ENCODE measurements at places on chromosomes 11 and 22.

DNA sequence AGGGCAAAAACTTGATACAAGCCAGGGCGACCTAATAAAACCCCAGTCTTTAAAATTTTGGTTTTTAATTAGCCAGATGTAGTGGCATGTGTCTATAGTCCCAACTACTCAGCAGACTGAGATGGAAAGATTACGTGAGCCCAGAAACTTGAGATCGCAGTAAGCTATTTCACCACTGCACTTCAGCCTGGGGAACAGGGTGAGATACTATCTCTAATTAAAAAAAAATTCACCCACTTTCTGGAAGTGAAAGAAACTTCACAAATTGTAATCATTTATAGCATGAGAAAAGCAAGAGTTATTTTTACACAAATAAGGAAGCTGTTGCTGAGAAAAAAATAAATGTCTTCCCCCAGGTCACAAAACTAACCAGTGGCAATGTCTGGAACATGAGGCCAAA is 882 bp upstream of the GLYATL2 start:
- no peak for DNase-seq

DNA sequence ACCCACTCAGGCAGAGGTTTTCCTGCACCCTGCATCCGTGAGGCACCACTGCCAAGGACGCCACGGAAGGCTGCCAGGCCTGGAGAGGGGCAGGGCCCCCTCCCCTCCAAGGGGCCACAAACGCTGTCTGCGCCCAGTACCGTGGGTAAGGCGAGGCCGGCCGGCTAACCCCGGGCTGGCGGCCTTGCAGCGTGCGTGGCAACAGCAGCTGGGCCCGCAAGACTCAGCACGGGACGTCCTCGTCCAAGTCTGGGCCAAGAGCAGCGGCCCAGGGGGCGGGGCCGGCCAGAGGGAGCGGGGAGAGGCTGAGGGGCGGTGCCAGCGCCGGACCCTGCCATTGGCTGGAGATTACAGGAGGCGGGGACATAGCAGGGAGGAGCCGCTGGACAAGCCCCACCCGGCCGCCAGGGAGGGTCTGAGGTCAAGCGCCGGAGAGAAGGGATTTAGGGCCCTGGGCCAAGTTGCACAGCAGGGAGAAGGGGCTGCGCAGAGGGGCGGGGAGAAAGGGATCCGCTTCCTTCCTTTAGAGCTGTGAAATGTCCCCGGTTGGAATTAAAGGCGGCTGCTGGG is 16.0 kb downstream of the SLC43A1 start:
- DNase-seq: no peak

- DNase-seq: no peak
Measured at GRCh38 chr11:70912226-70912840, 340.0 kb downstream of the SHANK2 start.

DNA sequence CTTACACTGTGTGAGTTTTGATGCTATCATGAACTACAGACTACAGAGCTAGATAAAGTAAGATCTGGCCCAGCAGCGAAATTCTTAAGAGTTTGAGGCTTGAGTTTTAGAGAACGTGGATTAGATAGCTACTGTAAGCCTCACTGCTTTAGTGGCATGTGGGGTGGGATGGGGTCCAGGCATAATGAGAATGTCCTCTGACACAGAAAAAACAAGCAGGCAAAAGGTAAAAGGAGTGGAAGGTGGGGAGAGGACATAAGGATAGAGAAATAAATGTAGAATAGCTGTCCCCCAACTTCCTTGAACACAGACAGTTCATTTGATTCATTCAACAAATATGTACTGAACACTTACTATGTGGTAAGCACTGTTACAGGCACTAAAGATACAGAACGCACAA is 324.5 kb upstream of the PITPNB start:
- DNase-seq: no peak

- DNase-seq: no peak
Measured at GRCh38 chr11:75233754-75234172, 6.8 kb upstream of the TPBGL start.

- no peak for DNase-seq
Measured at GRCh38 chr11:3904228-3904627, 48.8 kb downstream of the STIM1 start.

GRCh38 chr11:6251120-6251733 is 8.4 kb upstream of the CCKBR start:
- peak; percentile 13 for DNase-seq

DNA sequence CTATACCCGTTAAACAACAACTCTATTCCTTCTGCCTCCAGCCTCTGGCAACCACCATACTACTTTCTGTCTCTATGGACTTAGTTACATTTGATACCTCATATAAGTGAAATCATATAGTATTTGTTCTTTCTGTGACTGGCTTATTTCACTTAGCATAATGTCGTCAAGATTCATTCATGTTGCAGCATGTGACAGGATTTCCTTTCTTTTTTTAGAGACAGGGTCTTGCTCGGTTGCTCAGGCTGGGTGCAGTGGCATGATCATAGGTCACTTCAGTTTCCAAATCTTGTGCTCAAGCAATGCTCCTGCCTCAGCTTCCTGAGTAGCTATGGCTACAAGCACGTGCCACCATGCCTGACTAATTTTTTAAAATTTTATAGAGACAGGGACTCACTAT is 29.4 kb upstream of the SORL1 start:
- no peak for DNase-seq

- peak; percentile 15 for DNase-seq
Measured at GRCh38 chr11:9461760-9462134, 935 bp downstream of the ZNF143 start.

- DNase-seq: no peak
Measured at GRCh38 chr11:125069796-125070195, 6.7 kb downstream of the SLC37A2 start.

- DNase-seq: no peak
Measured at GRCh38 chr11:105670811-105671210, 60.9 kb downstream of the GRIA4 start.

DNA sequence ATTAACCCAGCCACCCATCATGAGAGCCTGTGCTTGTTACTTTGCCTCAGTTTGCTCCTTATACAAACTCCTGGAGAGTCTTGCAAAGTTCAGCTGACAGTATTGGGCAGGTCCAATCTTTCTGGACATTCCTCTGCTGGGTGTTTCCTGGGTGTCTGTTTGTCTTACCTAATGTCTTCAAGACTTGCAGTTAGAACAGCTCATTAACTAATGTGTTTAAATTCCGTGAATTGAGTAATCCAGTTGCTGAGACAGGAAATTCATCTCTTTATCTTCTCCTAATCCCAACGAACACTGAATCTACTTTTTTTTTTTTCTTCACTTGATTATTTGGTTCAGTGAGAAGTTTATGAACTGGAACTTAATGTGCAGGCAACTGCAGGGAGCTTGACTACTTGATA is 20.6 kb downstream of the BCO2 start:
- no peak for DNase-seq

DNA sequence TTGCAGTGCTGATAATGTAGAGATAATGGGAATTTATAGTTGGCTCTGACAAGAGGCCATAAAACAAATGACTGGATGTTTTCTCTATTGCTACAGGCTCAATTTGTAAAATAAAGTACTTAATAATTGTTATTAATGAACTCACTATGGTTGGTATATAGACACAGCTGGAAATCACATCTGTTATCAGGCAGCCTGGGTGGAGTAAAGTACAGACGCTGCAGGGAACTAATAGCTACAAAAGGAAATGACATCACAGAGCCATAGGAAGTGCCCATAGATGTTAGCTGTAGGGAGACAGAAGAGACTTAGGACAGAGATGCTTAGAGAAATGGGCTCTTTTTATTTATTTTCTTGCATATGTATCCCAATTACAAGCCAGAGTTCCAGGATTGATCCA is 81.0 kb upstream of the SNX19 start:
- no peak for DNase-seq

DNA sequence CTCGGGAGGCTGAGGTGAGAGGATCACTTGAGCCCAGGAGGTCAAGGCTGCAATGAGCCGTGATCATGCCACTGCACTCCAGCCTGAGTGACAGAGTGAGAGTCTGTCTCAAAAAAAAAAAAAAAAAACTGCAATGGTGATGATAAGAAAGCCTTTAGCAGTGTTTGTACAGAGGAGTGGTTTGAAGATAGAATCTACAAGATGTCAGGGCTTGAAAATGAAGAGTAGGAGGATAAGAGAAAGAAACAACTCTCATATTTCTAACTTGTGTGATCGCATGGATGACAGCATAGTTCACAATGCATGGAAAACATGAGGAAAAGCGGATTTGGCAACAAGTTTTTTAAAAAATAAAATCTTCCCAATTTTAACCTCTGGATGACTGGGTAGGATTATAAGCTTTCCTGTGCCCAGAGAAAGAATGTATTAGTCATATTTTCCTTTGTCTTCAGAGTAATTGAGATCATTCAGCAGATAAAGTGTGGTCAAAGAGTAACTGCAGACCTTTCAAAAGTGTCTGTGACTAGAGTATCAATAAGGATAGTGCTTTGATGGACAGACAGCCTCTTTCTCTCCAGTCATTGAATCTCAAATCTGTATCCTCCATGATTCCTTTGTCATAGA is 328.1 kb downstream of the CASP12 start:
- DNase-seq: no peak

- DNase-seq: no peak
Measured at GRCh38 chr11:43923406-43924111, 18.9 kb upstream of the C11orf96 start.

GRCh38 chr22:43152357-43153071 is 1.2 kb downstream of the TSPO start:
- DNase-seq: peak; percentile 31
